ENCODE measurements at places on chromosomes 7 and 10.

DNA sequence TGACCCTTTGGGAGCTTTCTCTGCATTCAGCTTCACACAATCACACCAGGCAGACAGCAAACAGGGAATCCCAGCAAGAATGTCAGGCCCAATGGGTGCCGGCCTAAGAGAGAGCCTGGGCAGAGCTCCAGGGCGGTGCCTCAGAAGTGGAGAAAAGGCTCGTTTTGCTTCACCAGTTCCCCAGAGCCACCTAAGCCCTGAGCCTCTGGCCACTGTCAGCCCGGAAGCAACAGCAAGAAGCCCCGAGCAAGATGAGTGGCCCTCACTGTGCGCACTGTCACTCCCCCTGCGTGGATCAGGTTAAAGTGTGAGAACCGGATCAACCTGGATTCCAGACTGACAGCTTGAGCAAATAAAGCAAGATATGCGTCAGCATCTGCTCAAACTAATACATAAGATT, 14.7 kb downstream of the CNPY1 start:
- DNase-seq: no peak

GRCh38 chr10:12728494-12728893, 273.0 kb downstream of the CCDC3 start:
- no peak for DNase-seq

DNA sequence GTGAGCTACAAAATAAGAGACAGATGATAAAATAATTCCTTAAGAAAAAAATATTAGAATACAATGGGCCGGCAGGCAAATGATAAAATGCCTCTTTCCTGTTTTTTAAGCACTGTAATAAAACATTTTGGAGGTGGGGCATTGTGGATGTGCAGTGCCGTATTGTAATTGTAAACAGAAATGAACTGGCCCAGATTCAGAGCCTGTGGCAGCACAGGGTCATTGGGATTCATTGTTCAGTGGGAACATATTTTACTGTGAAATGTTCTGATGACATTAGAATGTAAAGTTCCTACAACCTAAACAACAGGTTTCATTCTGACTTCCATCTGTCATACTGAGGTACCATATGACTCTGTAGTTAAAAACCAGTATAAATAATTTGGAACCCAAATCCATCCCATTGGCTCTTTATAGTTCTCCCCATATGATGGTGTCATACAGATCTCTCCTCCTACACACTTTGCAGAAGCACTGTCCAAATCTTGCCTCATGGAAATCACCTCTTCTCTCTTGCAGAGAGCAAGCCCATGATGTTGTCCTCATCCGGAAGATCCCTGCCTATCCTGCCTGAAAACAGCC, 264.6 kb downstream of the WDR37 start:
- no peak for DNase-seq

- no peak for DNase-seq
These were observed 165.0 kb downstream of the SLIT1 start for GRCh38 chr10:97020452-97021400.
